Retina (tissue), 1 donor: ENCODE measurements at places on chromosomes 5 and 9.
A peak's percentile ranks its signal among the peaks of the same experiment; 100 is the strongest.

DNA sequence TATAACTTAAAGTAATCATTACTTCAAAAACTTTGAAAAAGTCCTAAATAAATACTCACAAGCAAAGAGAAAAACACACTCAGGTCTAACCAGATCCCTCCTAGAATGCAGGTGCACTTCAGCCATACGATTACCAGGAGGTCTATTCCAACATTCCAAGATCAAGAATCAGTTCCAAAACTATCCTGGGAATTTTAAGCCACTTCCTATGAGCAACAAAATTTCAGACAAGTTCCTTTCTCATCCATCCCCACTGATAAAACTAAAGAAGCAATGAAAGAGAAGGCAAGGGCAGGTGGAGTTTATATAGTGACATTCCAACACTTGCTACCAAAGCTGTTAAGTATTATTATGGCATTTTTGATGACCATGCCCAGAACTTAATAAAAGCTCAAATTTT lies 29.6 kb downstream of the MLLT3 start:
- DNase-seq = no peak

DNA sequence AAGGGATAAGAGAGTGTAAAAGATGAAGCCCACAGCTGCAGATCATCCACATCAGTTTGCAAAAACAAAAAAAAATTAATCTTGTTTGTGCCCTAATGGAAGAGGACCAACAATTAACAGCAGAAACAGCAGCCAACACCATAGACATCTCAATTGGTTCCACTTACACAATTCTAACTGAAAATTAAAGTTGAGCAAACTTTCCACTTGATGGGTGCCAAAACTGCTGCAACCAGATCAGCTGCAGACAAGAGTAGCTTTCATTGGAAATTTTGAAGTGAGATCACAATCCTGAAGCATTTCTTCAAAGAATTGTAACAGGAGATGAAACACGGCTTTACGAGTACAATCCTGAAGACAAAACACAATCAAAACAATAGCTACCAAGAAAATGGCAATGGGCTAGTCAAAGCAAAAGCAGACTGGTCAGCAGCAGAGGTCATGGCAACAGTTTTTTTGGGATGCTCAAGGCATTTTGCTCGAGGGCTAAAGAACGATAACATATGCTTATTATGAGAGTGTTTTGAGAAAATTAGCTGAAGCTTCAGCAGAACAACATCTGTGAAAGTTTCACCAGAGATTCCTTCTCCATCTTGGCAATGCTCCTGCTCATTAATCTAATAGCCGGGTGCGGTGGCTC lies 4.1 kb upstream of the RBM27 start:
- DNase-seq = no peak

- no peak for DNase-seq
These were observed 7.9 kb downstream of the TLE4 start for GRCh38 chr9:79579624-79580023.

DNA sequence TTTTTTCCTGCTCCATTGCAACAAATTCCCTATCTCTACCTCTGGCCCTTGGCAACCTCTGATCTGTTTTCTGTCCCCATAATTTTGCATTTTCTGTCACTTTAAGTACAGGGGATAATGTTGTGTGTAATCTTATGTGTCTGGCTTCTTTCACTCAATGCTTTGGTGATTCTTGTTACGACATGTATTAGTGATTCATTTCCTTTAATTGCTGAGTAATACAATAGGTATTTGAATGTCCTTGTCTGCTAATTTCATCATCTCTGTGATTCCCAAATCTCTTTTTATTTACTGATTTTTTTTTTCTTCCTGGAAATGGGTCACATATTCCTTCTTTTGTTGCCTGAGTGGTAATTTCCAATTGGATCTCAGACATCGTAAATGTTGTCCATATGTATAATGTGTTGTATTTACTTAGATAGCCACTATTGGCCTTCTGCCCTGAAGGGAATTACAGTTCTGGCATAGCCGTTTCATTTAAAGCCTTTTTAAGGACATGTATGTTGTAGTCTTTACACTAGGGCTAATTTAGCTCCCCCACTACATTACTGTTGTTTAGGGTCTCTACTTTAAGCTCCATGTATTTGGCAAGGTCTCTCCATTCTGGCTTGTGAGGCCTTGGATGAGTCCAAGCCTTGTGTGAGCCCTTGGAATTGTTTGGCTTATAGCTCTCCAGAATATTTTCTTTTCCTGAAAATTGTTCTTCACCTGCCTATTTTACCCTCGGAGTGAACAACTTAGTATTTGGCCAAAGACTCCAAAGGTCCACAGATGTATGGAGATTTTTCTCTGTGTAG lies 683.8 kb downstream of the LRRC70 start:
- no peak for DNase-seq

DNA sequence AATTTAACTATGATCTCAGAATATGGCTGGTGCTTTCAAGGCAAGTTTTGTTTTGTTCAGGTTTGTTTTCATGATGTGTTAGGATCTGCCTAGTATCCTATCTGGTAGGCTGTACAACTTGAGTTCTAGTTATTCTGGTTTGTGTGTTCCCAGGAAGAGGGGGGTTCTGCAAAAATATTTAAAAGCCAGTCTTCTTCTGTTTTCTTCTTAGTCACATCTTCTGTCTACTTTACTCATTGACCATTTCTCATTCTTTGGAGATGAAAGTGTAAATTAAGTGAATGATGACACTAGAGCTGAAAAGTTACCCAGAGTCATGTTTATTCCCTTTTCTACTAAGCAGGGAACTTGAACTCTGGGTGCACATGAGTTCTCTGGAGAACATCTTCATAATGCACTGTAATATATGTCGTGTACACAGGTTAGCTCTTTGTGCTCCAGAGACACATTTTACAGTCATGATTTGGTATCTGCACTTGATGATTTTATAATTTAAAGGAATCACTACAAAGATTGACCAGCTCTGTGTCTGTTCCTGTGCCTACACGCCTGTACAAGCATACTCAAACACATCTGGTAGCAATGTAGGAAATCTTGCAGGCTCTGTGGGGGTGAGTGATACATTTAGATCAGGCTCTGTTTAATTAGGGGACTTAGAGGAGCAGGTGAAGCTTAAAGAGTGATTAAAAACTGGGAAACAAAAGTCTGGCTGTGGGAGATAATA lies 5.0 kb downstream of the SMAD5 start:
- DNase-seq = no peak

DNA sequence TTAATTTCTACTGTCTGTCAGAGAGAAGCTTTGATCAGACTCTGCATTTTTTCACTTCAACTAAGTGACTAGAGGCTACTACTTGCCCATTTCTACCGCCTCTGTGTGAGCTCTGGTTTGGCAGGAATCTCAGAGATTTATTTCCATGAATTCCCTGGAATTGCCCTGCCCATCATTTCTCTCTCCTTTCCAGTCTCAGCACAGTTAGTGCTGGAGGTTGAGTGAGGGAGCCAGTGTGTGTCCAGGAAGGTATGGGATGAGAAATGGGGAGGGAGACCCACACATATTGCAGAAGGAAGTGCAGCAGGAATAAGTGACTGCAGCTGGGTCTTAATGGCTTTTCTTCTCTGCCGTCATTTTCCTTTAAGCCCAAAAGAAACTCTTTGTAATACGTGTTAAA lies 443.1 kb upstream of the ZNF462 start:
- DNase-seq = no peak

- DNase-seq = no peak
These were observed 31.6 kb downstream of the TAF11L14 start for GRCh38 chr5:17665836-17666235.

- DNase-seq = no peak
These were observed 54.4 kb upstream of the LRRTM2 start for GRCh38 chr5:138929571-138929955.

DNA sequence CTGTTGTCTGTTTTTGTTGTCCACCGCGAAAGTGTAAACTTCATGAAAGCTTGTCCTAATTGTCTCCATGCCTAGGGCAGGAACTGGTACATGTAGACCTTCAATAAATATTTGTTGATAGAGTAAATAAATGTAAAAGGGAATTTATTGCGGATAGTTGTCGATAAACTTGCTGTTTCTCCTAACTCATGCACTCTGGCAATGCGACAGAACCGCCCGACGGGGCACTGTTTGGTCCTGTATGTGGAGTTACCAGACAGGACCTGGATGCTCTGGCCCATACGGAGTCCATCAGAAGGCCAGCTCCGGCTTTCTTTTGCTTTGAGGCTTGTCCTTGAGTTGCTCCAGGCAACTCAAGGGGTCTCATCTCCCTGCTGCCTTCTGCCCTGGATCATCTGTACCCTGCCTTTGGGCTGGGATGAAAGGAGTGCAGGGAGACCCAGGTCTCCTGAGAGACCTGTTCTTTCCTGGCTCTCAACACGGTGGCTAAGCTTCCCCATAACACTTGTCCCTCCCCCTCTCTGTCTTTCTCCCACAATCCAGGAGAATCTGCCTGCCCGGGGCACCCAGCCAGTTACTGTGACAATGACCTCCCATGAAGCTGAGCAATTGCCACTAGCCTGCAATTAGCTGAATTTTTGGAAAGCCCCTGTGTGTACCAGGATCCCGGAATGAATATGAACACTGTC lies 149.5 kb upstream of the PTCH1 start:
- peak; percentile 17 for DNase-seq

- DNase-seq = no peak
These were observed 10.0 kb downstream of the SLIT3 start for GRCh38 chr5:169290895-169291294.

- DNase-seq = no peak
These were observed 15.9 kb upstream of the SLC2A6 start for GRCh38 chr9:133494636-133495326.

- DNase-seq = no peak
These were observed 49.2 kb upstream of the NTRK2 start for GRCh38 chr9:84620338-84620737.

- DNase-seq = peak; percentile 53
These were observed 4.9 kb downstream of the NEK6 start for GRCh38 chr9:124262649-124262972.

DNA sequence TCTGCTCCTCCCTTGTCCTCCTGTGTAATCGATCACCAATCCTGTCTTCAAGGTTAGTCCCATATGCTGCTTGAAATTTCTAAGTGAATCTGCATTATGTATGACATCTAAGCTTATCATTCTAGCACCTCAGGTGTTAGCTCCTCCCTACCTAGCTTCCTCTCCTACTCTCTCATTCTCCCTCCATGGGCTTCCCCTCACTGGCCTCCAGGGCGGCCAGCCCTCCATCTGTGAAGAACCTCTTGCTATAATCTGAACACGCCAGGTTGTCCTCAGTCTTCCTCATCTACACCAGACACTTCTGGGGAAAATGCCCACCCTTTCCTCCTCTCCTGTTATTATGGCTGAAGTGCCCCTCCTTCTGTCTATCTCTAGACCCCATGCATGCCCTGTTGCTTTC lies 599.3 kb upstream of the KLF4 start:
- DNase-seq = no peak

DNA sequence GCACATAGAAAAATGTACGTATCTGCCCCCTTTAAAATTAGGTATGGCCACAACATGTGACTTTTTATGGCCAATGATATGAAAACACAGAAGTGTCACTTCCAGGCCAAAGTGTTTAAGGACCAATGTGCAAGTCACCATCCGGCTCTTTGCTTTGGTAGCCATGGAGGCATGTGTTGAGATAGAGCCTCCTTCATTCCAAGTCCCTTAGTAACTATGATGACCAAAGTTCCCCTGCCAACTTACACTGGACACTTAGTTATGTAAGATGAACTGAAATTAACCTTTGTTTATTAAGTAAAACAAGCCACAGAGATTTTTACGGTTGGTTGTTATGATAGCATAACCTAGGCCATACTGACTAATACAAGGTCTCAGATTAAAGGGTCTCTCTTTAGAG lies 51.0 kb downstream of the FBN2 start:
- no peak for DNase-seq

- DNase-seq = no peak
These were observed 935.2 kb upstream of the DMAC1 start for GRCh38 chr9:8734760-8735159.

DNA sequence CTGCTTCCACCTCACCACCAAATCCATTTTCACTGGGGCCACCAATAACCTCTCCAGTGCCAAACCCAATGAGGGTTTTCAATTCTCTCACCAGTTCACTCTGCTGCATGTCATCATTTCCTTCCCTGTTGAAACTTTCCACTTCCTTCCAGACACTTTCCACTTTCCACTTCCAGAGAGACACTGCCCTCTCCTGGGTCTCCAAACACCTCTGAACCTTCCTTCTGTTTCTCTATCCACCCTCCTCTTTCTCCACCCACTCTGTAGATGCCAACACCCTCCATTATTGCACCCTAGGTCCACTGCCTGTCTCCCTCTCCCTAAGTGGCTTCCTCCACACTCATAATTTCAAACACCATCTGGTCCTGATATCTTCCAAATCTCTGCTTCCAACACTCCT lies 39.6 kb downstream of the PDE6A start:
- no peak for DNase-seq

DNA sequence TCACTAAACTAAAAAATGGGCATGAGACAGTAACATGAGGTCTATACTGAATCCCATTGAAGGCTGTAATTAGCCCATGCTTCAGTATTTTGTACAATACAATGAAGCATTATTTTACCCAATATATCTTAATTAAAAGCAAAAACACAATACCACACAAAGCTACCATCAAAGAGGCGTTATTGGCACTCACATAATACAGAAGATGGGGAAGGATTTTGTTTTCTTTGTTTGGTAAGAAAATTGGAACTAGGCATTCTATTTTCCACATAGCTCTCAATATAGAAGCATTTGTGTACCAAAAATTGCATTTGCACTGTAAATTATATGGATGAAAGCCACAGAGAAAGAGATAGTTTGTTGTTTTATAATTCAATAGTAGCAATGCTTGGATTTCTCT lies 761.0 kb downstream of the EFNA5 start:
- DNase-seq = no peak

DNA sequence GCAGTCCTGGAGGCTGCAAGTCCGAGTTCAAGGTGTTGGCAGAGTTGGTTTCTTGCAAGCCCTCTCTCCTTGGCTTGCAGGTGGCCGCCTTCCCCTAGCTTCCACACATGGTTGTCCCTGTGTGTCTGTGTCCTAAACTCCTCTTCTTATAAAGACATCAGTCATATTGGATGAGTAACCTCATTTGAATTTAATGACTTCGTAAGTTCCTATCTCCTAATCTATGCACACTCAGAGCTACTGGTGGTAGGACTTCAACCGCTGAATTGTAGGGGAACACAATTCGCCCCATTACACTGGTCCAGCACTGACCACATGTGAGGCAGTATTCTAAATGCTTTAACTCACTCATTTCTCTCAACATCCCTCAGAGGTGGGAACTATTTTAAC lies 25.9 kb upstream of the ADAMTS2 start:
- no peak for DNase-seq

DNA sequence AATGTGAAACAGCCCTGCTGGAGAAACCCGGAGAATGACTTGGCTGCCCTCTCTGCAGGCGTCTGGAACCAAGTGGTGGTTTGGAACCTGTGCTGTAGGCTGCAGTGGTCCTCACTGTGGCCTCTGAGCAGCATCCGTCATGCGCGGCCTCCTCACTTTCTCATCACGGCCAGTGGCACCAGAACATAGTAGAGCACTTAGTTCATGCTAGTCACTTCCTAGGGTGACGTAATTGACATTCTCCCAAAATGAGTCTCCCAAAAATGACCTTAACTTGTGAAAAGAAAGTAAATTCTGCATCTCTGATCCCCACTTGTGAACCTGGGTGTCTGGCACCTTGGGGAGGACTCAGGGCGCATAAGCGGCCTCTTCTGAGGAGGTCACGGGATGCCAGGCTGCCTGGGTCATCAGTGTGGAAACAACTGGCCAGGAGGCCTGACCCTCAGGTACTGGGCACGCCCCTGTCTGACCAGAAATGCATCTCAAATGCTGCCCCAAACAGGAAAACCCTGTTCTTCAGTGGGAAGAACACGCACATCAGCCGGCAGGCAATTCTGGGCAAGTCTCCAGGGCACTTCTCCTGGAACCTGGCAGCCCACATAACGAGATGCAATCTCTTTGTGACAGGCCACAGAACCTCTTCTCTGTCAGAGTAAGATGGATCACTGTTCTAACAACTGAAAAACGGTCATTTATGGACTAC lies 36.6 kb upstream of the SPTLC1 start:
- no peak for DNase-seq
